ENCODE measurements at places on chromosomes 4 and X.
A peak's percentile ranks its signal among the peaks of the same experiment; 100 is the strongest.

DNA sequence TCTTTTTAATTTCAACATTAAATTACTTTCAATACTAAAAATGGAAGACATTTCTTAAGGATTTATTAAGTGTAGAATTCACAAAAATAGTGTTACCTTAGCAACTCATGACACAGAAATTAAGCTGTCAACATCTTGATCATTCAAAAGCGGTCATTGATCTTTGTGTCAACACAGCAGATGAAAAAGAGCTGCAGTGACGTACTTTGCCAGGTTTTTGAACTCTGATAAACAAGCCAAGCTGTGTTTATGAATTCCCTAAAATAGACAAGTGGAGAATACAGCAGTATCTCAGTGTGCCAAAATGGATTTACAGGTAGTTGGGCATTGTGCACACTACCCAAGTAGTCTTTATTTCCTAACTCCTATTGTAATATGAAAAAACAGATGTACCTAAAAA, 1141.8 kb upstream of the PCDH7 start:
- DNase-seq: no peak

GRCh38 chr4:107987916-107988762, 1.6 kb upstream of the HADH start:
- DNase-seq: no peak

GRCh38 chr4:72295966-72296557, 264.3 kb downstream of the NPFFR2 start:
- peak; percentile 20 for DNase-seq

- no peak for DNase-seq
These were observed 41.4 kb upstream of the MSANTD1 start for GRCh38 chr4:3207531-3208037.

GRCh38 chr4:36064117-36064516, 180.2 kb downstream of the ARAP2 start:
- DNase-seq: no peak

- DNase-seq: no peak
These were observed 201.2 kb downstream of the CHIC2 start for GRCh38 chr4:53863158-53863557.

DNA sequence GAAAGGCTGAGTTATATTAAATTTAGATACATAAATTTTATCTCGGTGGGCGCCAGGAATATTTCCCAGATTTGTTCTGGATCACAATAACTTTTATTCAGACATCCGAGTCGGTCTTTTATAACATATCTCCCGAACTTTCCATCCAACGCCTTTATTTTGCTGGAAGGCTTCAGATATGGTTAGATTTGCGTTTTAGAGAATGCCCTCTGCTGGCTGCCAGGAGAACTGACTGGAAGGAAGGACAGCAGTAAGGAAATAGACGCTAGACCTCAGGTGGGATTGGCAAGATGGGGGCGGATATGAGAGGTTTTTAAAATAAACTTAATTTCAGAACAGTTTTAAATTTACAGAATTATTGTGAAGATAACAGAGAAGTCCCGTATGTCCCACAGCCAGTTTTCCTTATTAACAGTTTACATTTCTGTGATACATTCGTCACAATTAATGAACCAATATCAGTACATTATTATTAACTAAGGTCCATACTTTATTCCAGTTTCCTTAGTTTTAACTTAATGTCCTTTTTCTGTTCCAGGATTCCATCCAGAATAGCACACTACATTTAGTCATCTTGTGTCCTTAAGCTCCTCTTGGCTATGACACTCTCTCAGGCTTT, 4.6 kb upstream of the KANTR start:
- DNase-seq: no peak

DNA sequence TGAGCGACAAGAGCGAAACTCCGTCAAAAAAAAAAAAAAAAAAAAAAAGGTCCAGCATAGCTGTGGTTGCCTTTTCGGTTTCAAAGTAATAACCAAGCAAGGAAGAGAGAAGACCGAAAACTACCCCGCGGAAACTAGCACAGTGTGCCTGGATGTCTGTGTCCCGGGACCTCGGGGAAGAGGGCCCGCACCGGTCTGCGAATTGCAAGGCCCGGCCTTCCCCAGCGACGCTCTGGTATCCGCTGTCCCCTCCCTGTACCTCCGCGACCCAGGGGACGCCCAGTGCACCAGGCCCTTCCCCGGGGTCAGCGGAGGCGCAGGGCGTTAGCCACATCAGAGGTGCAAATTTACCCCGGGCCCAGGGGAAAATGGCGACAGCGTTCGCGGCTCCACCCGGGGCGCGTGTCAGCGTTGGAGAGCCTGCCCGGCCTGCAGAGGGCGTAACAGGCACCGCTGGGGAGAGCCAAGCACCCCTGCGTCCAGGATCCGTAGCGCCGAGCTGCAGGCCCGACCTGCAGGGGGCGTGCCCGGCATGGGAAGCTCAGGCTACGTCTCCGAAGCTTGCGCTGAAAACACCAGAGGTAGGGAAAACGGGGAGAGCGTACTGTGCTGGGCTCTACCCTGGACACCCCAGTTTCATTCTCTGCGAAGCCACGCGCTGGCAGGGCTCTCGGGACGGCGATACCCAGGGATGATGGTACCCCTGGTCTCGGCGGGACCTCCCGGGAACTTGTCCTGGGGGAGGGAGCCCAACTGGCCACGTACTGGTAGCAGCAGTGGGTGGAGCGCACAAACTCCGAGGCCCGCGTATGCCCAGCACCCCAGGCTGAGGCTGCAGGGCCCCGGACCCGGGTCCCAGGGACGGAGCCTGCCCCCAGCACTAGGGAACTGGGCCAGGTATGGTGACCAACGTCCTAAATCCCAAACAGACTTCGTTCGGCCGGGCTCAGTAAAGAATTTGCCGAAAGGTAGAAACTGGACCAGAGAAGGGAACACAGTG, 16.2 kb downstream of the NKX6-1 start:
- no peak for DNase-seq

DNA sequence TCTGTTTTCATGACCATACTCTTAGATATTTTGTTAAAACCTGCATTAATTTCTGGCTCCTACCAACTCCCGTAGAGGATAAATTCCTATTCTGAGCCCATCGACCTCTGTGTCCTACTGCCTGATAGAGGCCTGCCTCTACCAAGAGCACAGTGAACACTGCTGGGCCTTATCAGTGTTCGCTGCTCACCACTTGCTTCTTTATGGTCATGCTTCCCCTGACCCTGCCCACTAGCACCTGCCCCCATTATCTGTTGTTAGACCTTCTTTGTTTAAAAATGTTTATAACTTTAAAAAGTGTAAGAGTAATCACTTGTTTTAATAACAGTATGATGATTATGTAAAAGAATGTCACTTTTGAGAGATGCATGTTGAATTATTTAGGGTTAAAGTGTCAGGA, 6.1 kb downstream of the DAPP1 start:
- DNase-seq: no peak

GRCh38 chr4:159764343-159764952, 661.6 kb downstream of the RAPGEF2 start:
- peak; percentile 46 for DNase-seq

- no peak for DNase-seq
These were observed 253.2 kb downstream of the ANKRD50 start for GRCh38 chr4:124459196-124459940.

DNA sequence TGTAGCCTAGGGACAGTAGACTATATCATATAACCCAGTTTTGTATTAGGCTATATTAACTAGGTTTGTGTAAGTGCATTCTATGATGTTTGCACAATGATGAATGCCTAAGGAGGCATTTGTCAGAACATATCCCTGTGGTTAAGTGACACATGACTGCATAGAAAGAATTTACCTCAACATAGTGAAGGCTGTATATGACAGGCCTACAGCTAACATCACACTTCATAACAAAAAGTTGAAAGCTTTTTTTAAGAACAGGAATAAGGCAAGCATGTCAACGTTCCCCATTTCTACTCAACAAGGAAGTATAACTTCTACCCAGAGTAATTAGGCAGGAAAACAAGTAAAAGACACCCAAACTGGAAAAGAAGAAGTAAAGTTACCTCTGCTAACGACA, 165.9 kb upstream of the NDST4 start:
- DNase-seq: no peak

Measured in retinal pigment epithelial cell (primary cell).